ENCODE measurements at places on chromosomes 2 and 18. TPM values are rescaled to one million over a fixed set of nuclear protein-coding genes. Genes with fewer than 3 reads are reported as not detected.

Gene IL1B
- 0.65 TPM for total RNA-seq

Gene CPO
- not detected for total RNA-seq

Gene C1QL2
- not detected for total RNA-seq

Gene SLC5A7
- not detected for total RNA-seq

Gene FOXD4L1
- not detected for total RNA-seq

Gene STPG4
- not detected for total RNA-seq

Gene GAL3ST2
- total RNA-seq = not detected

Gene SNORC
- 1.2 TPM for total RNA-seq

Gene ZSWIM2
- not detected for total RNA-seq

Gene OR6B2
- not detected for total RNA-seq

Gene OBSL1
- 38.8 TPM for total RNA-seq

Gene ALK
- not detected for total RNA-seq

Gene CRYGD
- total RNA-seq = not detected

Gene HOXD8
- total RNA-seq = 26.5 TPM
